Stimulated activated CD4-positive, alpha-beta T cell treated with anti-CD3 and anti-CD28 coated beads, Interleukin-15, amount 100 ng/mL, for 24 hours (primary cell): ENCODE measurements at places on chromosomes 5 and 9.
A peak's percentile ranks its signal among the peaks of the same experiment; 100 is the strongest.

- peak; percentile 14 for DNase-seq
Measured at GRCh38 chr5:14745753-14746152, 81.2 kb downstream of the OTULIN start.

- DNase-seq, result no peak
Measured at GRCh38 chr9:129544761-129545160, 76.1 kb downstream of the C9orf50 start.

GRCh38 chr5:421901-422300 is 21.1 kb upstream of the EXOC3 start:
- no peak for DNase-seq

- DNase-seq, result peak; percentile 86
Measured at GRCh38 chr9:92133949-92134604, 18.9 kb upstream of the SPTLC1 start.

DNA sequence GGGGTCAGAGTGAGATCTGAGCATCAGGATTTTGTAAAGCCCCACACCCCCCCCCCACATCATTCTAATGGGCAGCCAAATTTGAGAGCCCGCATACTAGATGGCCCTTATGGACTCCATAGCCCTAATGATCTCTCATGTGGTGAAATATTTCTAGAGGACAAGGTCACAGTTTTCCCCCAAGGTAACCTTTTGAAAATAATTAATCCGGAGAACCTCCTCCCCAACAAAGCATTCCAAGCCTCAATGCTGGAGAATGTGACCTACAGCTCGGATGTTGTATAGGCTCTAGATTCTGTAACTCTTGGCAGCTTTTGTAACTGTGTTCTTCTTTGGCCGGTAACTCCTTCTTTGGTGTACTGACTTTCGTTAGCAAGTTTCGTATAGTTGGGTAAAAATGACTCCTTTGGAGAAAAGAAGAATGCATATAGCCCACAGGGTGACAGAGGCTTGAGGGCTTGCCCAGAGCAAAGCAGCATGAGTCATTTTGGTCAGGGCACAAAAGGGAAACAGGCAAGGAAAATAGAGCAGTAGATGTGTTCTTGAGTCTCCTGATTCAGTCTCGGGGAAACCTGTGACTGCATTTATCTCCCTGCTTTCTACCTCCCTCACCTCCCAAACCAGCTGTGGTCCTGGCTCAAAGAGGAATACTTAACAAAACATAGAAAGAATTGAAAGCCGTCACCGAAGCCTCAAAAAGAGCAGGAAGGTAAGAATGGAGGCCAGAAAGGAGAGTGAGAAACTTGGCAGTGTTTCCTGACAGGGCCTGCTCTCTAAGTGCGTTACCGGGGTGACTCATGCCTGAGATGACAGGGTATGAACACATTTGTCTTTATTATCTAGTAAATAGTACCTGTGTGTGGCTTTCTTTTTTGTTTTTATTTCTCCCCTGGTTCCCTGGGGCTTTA is 6.6 kb upstream of the XPA start:
- peak; percentile 49 for DNase-seq

DNA sequence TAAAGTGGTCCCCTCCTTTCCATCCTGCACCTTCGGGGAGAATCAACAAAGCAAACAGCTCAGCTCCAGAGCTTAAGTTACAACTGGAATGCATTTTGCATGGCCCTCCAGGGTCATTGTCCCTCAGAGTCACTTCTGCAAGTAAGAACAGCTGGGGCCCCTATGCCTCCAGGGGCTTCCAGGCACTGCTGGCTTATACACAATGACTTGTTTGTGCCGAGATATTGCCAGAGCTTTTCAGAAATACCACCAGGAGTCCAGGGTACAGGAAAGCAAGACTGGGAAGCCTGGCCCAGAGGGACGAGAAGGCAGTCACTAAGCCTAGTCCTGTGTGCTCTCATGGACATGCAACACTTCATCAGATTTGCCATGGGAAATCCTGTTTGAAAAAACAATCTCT is 11.3 kb downstream of the FRMD3 start:
- no peak for DNase-seq

GRCh38 chr9:93500571-93501298 is 47.4 kb upstream of the FAM120AOS start:
- DNase-seq, result no peak

GRCh38 chr5:145981589-145982571 is 45.5 kb downstream of the SH3RF2 start:
- no peak for DNase-seq

GRCh38 chr5:69367697-69368279 is 1.5 kb downstream of the AK6 start:
- no peak for DNase-seq

- DNase-seq, result no peak
Measured at GRCh38 chr5:107387526-107388140, 283.1 kb downstream of the EFNA5 start.

DNA sequence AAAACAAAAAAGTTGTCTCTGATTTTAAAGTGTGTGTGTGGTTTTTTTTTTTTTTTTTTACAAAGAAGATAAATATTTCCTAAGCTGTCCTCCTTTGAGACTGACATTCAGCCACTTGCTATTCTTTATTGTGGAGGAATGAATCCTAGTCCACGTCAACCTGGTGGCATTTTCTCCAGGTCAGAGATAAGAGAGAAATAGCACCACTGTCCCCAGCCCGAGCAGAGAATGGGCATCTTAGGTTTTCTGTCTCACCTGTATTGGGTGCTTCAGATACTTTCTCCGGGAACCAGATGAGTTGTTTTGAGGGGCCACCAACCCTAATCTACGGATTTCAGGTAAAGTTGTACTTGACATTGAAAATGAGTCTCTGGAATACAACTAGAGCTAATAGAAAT is 1.4 kb downstream of the ITGA2 start:
- DNase-seq, result no peak

GRCh38 chr9:87336407-87336806 is 161.3 kb upstream of the DAPK1 start:
- no peak for DNase-seq

- DNase-seq, result no peak
Measured at GRCh38 chr9:128323212-128323730, 632 bp downstream of the COQ4 start.

DNA sequence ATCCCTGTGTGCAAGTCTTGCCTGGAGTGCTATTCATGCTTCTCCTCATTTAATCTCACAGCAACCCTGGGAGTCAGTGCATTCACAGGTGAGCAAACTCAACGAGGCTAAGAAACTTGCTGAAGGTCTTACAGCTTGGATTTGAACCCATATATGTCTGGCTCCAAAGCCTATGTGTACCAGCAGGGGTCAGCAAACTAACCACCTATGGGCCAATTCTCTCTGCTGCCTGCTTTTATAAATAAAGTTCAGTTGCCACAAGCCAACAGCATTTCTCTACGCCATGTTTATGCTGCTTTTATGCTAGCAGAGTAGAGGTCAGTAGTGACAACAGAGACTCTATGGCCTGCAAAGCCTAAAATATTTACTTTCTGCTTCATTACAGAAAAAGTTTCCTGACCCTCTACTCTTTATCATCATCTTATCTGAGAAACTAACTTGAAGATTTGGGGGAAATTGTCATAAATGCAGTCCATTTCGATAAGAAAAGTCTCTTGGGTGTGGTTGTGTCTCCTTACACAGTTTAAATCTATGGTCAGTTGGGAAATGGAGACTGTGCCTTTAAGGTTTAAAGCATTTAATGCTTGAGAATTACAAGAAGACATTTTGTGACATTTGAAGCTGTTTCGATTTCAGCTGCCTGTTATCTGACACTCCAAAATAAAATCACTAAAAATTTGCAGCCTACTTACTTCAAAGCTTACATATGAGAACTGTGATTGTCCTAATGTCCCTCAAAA is 137.7 kb downstream of the PRELID2 start:
- peak; percentile 27 for DNase-seq

DNA sequence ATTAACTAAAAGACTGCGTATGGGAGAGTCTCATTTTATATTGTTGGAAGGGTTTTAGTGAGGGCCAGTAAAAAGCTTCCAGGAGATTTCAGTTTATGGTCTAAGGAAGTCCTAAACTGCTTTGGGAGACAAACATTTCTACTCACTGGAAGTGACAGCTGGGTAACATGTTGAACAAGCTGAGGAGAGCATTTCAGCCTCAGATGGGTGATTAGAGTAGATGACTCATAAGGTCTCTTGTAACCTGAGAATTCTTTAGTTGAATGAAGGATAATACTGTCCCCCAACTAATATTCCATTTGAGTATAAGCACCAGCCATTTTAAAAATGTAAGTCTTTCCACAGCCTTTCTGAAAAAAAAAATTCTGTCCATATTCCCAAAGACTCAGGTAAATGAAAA is 218.0 kb upstream of the C9orf72 start:
- no peak for DNase-seq

DNA sequence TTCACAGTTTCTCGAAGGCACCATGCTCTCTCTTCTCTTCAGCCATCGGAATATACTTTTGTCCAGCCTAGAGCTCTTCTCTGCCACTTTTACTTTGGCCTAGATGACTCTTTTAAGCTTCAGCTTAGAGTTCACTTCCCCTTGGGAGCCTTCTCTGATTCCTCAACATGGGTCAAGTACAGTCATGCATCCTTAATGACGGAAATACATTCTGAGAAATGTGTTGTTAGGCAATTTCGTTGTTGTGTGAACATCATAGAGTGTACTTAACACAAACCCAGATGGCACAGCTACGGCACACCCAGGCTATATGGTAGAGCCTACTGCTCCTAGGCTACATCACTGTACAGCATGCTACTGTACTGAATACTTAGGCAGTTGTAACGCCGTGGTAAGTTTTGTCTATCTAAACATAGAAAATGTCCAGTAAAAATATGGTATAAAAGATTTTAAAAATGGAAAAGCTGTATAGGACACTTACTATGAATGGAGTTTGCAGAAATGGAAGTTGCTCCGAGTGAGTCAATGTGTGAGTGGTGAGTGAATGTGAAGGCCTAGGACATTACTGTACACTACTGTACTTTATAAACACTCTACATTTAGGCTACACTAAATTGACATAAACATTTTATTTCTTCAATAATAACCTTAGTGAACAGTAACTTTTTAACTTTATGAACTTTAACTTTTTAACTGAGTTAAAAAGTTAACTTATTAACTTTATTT is 15.1 kb upstream of the TNFSF15 start:
- no peak for DNase-seq

DNA sequence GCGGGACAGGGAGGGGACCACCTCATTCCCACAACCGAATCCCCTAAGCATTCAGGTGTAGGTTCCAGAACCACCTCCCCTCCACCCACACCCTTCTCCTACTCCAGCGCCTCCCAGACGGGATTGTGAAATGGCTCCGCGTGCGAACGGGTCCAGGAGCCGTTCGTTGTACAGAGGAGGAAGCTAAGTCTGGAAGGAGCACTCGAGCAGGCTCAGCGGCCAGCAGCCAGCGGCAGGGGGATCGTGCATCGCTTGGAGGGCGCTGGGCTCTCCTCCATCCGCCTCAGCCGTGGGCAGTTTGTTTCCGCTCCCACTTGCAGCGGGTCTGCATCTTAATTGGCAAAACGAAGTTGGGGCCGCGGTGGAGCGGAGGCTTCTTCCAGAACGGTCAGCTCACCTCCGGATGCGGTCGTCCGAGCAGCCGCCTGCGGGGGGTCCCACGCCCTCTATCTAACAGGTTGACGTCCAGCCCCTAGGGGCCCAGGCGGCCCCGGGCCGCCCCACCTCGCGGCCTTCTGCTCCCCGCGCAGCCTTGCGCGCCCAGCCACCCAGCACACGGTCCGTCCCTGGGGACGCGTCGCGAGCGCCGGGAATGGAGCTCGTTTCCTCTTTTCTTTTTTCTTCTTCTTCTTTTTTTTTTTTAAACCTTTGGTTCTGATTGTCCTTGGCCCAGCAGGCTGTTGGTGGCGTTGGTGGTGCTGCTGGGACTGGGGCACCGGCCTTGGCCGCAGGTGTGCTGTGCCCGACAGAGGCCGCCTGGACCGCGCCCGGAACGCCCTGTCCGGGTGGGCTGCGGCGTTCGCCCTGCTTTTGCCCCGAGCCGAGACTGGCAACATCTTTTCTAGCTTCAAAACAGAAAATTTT is 3.9 kb upstream of the BARX1 start:
- DNase-seq, result no peak

DNA sequence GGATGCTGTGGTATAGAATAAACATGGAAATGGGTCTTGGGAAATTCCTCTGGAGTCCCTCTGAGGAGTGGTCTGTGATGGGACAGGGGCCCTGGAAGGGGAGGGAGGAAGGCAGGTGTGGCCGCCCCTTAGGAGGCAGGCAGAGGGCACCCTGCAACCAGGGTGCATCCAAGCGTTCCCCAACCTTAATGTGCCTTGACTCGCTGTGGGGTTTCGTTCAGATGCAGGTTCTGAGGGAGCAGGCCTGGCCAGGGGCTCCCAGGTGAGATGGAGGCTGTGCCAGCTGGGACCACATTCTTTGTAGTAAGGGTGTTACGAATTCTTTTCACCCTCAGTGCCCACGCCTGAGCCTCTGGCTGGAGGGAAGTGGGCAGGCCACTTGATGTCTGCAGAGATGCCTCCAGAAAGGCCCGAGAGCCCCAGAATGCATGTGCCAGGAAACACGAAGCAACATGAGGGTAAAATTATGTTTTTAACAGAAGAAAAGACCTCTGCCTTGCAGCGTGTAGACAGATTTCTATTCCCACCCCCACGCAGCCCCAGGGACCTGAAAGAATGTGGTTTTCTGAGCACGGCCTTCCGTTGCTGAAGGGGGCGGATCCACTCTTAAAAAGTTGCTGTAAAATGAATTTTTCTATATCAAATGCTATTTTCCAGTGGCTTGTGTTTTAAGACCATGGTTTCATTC is 150.4 kb upstream of the IER5L start:
- peak; percentile 63 for DNase-seq

GRCh38 chr5:112951124-112951702 is 25.4 kb upstream of the DCP2 start:
- DNase-seq, result peak; percentile 44

- DNase-seq, result no peak
Measured at GRCh38 chr9:37667706-37668105, 17.0 kb downstream of the FRMPD1 start.

DNA sequence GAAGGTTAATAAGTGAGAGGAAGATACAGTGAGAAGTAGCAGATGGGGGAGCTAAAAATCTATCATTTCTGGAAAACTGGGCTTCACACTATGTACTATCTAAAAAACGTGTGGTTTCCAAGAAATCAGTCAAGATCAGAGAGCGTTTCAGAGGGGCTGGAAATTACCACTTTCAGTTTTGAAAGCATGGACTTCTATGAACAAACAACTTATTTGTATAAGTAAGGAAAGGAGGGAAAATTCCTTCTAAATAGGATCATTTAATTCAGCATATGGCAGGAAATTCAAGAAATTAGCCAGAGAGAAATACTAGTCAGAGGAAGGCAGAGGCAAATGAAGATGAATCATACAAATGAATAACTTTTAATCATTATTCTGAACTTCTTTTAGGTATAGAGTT is 11.3 kb downstream of the TNC start:
- DNase-seq, result no peak

DNA sequence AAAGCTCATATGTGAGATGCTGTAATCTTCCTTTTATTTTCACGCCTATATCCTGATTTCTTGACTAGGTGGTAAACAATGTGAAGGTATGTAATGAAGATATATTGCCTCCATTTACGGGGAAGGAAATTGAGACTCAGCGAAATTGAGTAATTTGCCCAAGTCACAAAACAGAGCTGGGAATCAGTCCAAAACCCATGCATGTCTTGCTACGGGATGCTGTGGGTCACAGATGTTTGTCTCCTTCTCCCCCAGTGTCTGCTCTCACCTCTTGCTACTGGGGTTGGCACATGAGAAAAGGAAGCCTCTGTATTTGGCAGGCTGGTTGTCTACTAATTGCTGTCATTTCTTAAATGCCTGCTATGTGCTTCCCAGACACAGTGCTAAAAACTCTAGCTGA is 53.7 kb upstream of the TEX48 start:
- DNase-seq, result no peak
